ENCODE measurements at places on chromosomes 12 and 14. TPM values are rescaled to one million over a fixed set of nuclear protein-coding genes. Genes with fewer than 3 reads are reported as not detected.

The KLRG1 gene
- 1.3 TPM for total RNA-seq

The RASSF9 gene
- total RNA-seq: 4.3 TPM

The STYK1 gene
- 12.3 TPM for total RNA-seq

The PPP1R13B gene
- 24.3 TPM for total RNA-seq

The KLRC2 gene
- total RNA-seq: not detected

The RNF212B gene
- total RNA-seq: not detected

The IFI27 gene
- total RNA-seq: 22.2 TPM

The SYNDIG1L gene
- total RNA-seq: not detected

The SOAT2 gene
- total RNA-seq: not detected

The HEATR5A gene
- 34.0 TPM for total RNA-seq

The TMEM229B gene
- under 0.01 TPM for total RNA-seq

The SMIM41 gene
- total RNA-seq: 0.19 TPM

The TESPA1 gene
- total RNA-seq: not detected

The PELI2 gene
- total RNA-seq: 11.3 TPM

The REP15 gene
- 6.2 TPM for total RNA-seq

The TRHDE gene
- under 0.01 TPM for total RNA-seq

Measured in vein endothelial cell (primary cell).